ENCODE measurements at places on chromosomes 5 and 9. TPM values are rescaled to one million over a fixed set of nuclear protein-coding genes. Genes with fewer than 3 reads are reported as not detected.
A peak's percentile ranks its signal among the peaks of the same experiment; 100 is the strongest.

- no peaks in the 10 kb centered on the region for H3K27me3 ChIP-seq
- DNase-seq, result no peak
- H3K27ac ChIP-seq, result no peak overlapping the region
- H3K36me3 ChIP-seq, result no peaks in the 10 kb centered on the region
These were observed 129.4 kb downstream of the EDIL3 start for GRCh38 chr5:84255315-84255714.

- no peak overlapping the region for H3K4me3 ChIP-seq
- no peaks in the 10 kb centered on the region for H3K4me1 ChIP-seq
- no peaks in the 10 kb centered on the region for H3K27me3 ChIP-seq
- H3K27ac ChIP-seq, result no peak overlapping the region
- DNase-seq, result no peak
These were observed 19.8 kb upstream of the NFIL3 start for GRCh38 chr9:91443321-91443993.

- no peaks in the 10 kb centered on the region for H3K27me3 ChIP-seq
- no peaks in the 10 kb centered on the region for H3K4me1 ChIP-seq
- H3K4me3 ChIP-seq, result no peak overlapping the region
- no peak overlapping the region for H3K27ac ChIP-seq
- no peaks in the 10 kb centered on the region for H3K36me3 ChIP-seq
These were observed 55.6 kb upstream of the KCNIP1 start for GRCh38 chr5:170448221-170448620.

DNA sequence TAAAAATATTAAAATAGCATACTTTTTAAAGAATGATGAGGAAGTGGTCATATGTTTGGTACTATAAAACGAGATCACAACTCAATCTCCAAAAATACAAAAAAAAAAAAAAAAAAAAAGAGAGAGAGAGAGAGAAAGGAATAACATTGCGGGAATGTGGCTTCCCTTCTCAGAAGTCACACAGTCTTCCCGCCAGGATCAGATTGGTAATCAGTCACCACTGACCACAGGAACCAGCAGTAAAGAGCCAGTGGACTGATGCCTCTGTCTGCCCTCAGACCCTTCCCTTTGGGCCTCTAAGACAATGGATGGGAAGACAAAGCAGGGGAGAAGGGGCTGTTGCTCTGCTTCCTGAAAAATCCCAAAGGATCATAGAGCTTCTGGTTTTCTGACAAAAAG, 104.9 kb downstream of the KLHL3 start:
- peaks cover 19% of the 10 kb centered on the region for H3K4me1 ChIP-seq
- H3K4me3 ChIP-seq, result no peak overlapping the region
- H3K27me3 ChIP-seq, result no peaks in the 10 kb centered on the region
- DNase-seq, result peak; percentile 31
- H3K27ac ChIP-seq, result no peak overlapping the region

SPINK4 gene
- total RNA-seq, result not detected

DNA sequence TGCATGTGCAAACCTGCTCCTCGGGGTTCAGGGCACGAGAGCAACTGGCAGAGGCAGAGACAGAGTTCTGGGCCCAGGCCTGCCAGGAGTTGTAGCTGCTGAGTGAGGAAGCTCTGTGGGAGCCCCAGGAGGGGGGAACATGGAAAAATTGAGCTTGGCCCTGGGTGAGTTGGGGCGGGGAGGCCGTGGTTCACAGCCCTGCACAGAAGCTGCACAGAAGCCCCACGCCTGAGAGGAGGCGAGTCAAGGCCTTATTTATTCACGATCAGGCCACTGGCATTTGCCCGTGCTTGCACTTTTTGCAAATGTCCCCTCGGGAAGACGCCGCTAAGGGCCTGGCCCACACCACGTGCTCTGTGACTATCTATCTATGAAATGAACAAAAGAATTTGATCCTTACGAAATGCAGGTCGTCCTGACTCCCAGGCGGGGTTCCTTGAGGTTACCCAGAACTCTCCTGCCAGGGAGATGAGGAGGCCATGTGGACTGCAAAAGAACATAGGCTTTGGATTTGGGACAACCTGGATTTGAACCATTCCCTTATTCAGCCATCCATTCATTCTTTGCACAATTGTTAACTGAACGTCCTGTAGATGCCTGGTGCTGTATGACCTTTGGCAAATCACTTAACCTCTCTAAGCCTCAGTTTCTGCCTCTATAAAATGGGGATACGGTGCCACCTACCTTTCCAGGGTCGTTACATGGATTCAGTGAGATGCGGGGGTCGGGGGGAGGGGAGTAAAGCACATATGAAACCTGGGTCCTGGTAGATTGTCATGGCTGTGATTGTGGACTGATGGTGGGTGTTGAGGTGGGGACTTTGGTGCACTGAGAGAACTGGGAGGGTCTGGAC, 17.9 kb downstream of the COL27A1 start:
- H3K27me3 ChIP-seq, result no peaks in the 10 kb centered on the region
- DNase-seq, result no peak
- no peak overlapping the region for H3K4me3 ChIP-seq
- H3K27ac ChIP-seq, result peak overlapping the region; percentile 24
- peaks cover 38% of the 10 kb centered on the region for H3K4me1 ChIP-seq

- DNase-seq, result no peak
- H3K4me3 ChIP-seq, result no peak overlapping the region
- H3K4me1 ChIP-seq, result no peaks in the 10 kb centered on the region
- no peaks in the 10 kb centered on the region for H3K27me3 ChIP-seq
- H3K27ac ChIP-seq, result no peak overlapping the region
These were observed 30.2 kb upstream of the NRG2 start for GRCh38 chr5:140073296-140073695.

DNA sequence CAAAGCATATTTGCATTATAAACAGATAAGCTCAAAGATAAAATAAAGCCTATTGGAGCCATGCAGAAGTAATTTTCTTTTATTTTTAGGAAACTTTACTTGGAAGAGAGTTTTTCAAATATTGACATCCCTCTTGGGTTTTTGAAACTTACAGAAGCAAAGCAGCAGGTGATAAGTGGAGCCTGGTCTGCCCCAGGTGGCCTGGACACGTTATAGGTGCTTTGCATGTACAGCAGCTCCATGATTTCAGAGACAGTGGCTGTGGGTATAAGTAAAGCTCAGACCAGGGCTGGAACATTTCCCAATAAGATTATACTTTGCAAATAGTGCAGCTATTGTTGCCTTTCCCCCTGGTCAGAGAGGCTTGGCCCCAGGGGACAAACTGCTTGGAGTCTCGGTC, 51.5 kb downstream of the CCDC192 start:
- no peak overlapping the region for H3K4me3 ChIP-seq
- H3K4me1 ChIP-seq, result peaks cover 42% of the 10 kb centered on the region
- no peak for DNase-seq
- H3K27ac ChIP-seq, result peak overlapping the region; percentile 42
- no peaks in the 10 kb centered on the region for H3K27me3 ChIP-seq

PIP5KL1 gene
- total RNA-seq, result 1.3 TPM

EDIL3 gene
- total RNA-seq, result 17.9 TPM

DNA sequence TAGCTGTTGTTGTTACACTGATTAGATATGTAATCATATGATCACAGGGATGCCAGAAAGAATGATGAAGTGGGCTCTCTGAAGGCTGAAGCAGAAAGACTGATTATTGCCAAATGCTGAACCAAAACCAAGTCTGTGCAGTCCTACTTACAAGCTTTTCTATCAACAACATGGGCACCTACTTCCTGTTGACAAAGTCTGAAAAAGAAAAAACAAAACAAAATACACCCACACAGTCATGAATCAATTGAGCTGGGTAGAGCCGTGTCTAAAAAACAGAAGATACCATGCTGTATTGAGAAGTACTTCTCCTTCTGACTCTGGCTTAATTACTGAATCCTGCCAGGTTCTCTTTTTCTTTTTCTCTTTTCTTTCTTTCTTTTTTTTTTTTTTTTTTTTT, 363.4 kb downstream of the RAB3C start:
- no peaks in the 10 kb centered on the region for H3K4me1 ChIP-seq
- no peak for DNase-seq
- H3K4me3 ChIP-seq, result no peak overlapping the region
- H3K27ac ChIP-seq, result no peak overlapping the region
- H3K36me3 ChIP-seq, result no peaks in the 10 kb centered on the region

DNA sequence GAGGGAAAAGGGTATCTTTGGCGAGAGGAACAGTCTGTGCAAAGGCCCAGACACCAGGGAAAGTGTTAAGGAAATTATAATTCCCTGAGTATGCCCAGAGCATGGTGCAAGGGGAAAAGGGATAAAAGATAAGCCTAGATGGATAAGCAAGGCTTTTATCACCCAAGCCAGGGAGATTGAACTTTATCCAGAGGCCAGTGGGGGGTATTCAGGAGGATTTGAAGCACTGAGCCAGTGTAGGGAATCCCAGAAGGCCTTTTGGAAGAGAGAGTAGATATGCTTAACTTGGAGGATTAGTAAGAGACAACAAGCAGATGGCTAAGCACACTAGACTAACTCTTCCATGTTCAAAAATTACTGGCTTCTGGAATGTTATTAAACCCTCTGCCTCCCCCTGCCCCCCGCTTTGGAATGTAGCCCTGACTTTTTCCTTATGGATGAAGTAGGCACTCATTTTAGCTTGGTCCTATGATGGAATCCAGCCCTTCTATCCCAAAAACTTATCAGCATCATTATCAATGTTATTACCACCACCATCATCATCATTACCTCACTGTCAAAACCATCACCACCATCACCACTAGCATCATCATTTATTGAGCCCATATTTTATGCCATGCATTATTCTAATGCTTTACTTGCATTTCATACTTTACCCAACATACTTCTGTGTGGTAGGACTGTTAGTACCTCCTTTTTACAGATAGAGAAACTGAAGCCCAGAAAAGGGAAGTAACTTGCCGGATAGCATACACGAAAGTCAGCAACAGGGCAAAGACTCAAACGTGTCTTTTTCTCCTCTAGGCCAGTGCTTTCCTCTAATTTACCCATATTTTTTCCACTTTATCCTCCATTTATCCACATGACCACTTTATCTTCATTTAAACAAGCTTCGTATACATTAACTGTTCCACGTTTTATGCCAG, 237.0 kb downstream of the PAPPA start:
- DNase-seq, result no peak
- H3K27ac ChIP-seq, result no peak overlapping the region
- peaks cover 3% of the 10 kb centered on the region for H3K36me3 ChIP-seq
- H3K27me3 ChIP-seq, result no peaks in the 10 kb centered on the region

GRCh38 chr9:89731262-89732182, 126.7 kb downstream of the GADD45G start:
- peaks cover 28% of the 10 kb centered on the region for H3K4me1 ChIP-seq
- H3K27me3 ChIP-seq, result no peaks in the 10 kb centered on the region
- no peak overlapping the region for H3K27ac ChIP-seq
- H3K36me3 ChIP-seq, result no peaks in the 10 kb centered on the region
- no peak overlapping the region for H3K4me3 ChIP-seq
- no peak for DNase-seq

LRRC70 gene
- 1.0 TPM for total RNA-seq

GRCh38 chr5:40680741-40681362, 1.1 kb downstream of the PTGER4 start:
- H3K27ac ChIP-seq, result peak overlapping the region; percentile 86
- no peaks in the 10 kb centered on the region for H3K27me3 ChIP-seq
- peak overlapping the region; percentile 82 for H3K4me3 ChIP-seq
- no peak for DNase-seq
- peaks cover 7% of the 10 kb centered on the region for H3K4me1 ChIP-seq

DNA sequence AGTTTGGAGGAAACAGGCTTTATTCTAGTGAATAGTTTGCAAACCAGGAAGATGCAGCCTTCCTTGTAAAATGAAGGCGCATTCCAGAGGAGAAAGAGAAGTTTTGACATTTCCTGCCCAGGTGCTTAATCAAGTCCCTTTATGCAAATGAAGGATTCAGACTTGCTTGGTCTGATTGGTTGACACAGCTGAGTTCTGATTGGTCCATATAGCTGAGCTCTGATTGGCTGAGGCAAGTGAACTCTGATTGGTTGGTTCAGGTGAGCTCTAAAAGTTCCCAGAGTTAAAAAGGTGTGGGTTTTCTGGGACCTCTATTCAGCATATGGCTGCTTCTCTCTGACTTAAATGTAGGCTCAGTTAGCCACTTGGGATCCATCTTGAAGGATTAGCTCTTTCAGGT, 151.0 kb downstream of the CACNA1B start:
- peaks cover 52% of the 10 kb centered on the region for H3K27me3 ChIP-seq
- H3K4me1 ChIP-seq, result no peaks in the 10 kb centered on the region
- H3K36me3 ChIP-seq, result no peaks in the 10 kb centered on the region
- H3K27ac ChIP-seq, result no peak overlapping the region
- H3K4me3 ChIP-seq, result no peak overlapping the region

SH3GL2 gene
- total RNA-seq, result 3.3 TPM
